ENCODE measurements at places on chromosomes 13 and 19. TPM values are rescaled to one million over a fixed set of nuclear protein-coding genes. Genes with fewer than 3 reads are reported as not detected.

DNA sequence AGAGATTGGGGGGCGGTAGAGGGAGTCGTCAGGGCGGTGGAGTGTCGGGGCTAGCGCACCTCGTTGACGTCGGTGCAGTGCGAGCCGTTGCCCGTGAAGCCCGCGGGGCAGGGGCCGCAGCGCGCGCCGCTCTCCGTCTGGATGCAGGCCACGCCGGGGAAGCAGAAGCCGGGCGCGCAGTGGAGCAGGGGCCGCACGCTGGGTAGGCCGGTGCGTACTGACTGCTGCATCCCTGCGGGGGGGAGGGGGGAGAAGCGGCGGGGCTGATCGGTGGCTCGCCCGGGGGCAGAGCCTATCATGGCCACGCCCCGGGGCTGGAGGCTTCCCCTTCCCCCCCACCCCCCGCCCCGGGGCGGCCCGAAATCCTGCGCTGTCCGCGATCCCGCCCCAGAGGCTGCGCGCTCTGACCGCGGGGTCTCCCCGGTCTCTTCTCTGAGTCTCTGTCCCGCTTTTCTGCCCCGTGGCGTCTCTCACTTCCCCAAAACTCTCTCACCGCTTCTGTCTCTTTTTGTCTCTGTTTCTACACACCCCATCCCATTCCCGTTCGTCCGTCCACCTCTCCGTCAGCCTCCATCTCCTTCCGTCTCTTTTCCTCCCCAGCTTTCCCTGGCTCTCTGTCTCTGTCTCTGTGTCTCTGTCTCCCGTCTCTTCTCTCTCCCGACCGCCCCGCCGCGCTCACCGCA, 1.1 kb downstream of the COMP start:
- DNase-seq: no peak
- peak overlapping the region; percentile 21 for H3K4me3 ChIP-seq
- no peaks in the 10 kb centered on the region for H3K36me3 ChIP-seq
- H3K27ac ChIP-seq: no peak overlapping the region
- H3K27me3 ChIP-seq: peaks cover 7% of the 10 kb centered on the region

GRCh38 chr13:44719857-44720671, 143.9 kb upstream of the TSC22D1 start:
- no peaks in the 10 kb centered on the region for H3K27me3 ChIP-seq
- no peaks in the 10 kb centered on the region for H3K36me3 ChIP-seq
- no peak overlapping the region for H3K27ac ChIP-seq
- DNase-seq: no peak
- H3K4me3 ChIP-seq: no peak overlapping the region

DNA sequence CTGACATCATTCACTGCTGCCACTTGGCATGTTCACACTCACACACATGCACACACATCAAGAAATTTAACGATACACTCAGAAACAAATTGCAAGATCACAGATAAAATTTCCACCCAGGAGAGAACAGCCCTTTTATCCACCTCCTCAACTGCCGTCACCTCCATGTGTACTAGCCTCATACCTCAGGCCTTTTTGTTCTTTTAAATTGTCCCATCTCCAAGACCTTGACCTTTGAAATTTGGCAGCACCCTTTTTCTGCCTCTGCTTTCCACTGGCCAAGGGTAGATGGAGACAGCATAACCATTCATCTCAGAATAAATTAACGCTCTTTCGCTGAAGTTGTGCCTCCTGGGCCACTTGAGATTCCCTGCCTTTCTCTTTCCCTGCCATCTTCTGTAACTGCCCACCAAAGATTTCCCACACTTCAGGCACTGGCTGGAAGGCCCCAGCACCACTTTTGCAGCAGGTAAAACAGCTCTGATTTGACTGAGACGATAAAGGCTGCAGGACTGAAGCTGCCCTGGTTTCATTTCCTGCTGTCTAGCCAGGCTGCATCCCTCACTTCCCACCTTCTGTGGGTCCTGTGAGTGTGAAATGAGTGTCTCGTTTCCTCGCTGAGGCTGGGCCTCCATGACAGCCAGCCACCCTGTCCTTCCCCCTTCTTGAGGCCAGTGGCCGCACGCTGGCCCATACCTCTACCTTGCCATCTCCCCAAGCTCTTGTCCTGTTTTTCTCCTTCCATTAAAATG, 39.3 kb downstream of the MBNL2 start:
- no peak overlapping the region for H3K27ac ChIP-seq
- no peak overlapping the region for H3K4me3 ChIP-seq
- peaks cover 65% of the 10 kb centered on the region for H3K4me1 ChIP-seq
- no peak for DNase-seq

- peaks cover 10% of the 10 kb centered on the region for H3K36me3 ChIP-seq
- no peaks in the 10 kb centered on the region for H3K4me1 ChIP-seq
- H3K27ac ChIP-seq: no peak overlapping the region
- H3K27me3 ChIP-seq: no peaks in the 10 kb centered on the region
- DNase-seq: no peak
These were observed 5.2 kb downstream of the SYDE1 start for GRCh38 chr19:15112385-15112784.

The ZNF560 gene
- polyA plus RNA-seq: not detected

The OVOL3 gene
- polyA plus RNA-seq: not detected

DNA sequence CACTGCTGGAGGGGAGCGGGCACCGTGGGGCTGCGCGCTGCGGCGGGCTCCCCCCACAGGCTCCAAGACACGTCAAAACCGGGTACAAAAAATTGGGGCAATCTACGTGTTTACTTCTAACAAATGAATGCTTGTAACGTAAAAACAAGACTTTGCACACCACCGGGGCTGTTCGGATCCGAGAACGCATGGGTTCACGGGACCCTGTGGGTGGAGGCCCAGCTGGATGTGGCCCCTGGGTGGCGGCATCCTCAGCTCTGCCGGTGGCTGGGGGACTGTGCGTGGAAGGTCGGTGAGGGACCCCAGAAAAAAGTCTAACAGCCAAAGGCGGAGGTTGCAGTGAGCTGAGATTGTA, 10.3 kb upstream of the SLC7A10 start:
- no peaks in the 10 kb centered on the region for H3K27me3 ChIP-seq
- H3K36me3 ChIP-seq: no peaks in the 10 kb centered on the region
- no peak overlapping the region for H3K4me3 ChIP-seq
- DNase-seq: no peak

The PSG11 gene
- not detected for polyA plus RNA-seq

The WTIP gene
- polyA plus RNA-seq: 3.9 TPM

The HSH2D gene
- polyA plus RNA-seq: 13.2 TPM

DNA sequence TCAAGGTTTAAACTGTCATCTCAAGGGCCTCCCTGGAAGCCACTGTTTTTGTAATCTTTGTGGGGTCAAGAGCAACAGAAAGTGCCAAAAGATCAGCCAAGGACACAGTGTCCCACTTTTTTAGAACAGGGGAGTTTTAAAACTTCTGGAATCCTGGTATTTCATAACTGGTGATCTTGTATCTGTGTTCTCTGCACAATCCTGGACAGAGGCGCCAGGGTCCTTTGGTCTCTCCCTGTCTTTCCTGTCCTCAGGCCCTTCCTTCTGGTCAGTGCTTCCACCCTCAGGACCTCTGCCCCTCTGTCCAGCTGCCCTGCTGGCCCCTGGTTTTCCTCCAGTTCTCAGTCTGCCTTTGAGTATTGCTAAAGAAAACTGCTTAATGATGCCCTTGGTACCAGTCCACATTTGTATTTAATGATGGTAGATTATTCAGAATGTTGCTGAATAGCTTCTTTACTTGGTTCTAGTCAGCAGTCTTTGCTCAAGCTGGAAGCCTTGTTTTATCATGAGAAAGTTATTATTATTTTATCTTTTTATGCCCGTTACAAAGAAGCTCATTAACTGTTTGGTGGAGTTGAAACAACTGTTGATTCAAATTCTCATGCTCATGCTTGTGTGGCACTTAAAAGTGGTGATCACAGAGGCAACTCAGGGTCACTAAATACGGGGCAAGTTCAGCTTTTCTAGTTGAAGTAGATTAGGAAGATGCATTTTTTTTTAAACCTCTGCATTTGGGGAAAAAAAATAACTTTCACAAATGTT, 47.5 kb downstream of the WASF3 start:
- H3K27ac ChIP-seq: no peak overlapping the region
- peaks cover 3% of the 10 kb centered on the region for H3K4me1 ChIP-seq
- no peaks in the 10 kb centered on the region for H3K27me3 ChIP-seq
- H3K4me3 ChIP-seq: no peak overlapping the region

- no peak overlapping the region for H3K27ac ChIP-seq
- no peak overlapping the region for H3K4me3 ChIP-seq
- no peak for DNase-seq
- no peaks in the 10 kb centered on the region for H3K27me3 ChIP-seq
- H3K4me1 ChIP-seq: no peaks in the 10 kb centered on the region
- H3K36me3 ChIP-seq: no peaks in the 10 kb centered on the region
These were observed 42.2 kb upstream of the SLITRK6 start for GRCh38 chr13:85841427-85841826.

- no peak overlapping the region for H3K27ac ChIP-seq
- no peaks in the 10 kb centered on the region for H3K27me3 ChIP-seq
- no peak for DNase-seq
- H3K4me3 ChIP-seq: no peak overlapping the region
- peaks cover 19% of the 10 kb centered on the region for H3K4me1 ChIP-seq
These were observed 1.0 kb upstream of the MYH14 start for GRCh38 chr19:50202386-50202785.
